ENCODE measurements at places on chromosomes 1 and 21. TPM values are rescaled to one million over a fixed set of nuclear protein-coding genes. Genes with fewer than 3 reads are reported as not detected.

CRB1 gene
- total RNA-seq, result not detected

TMPRSS3 gene
- 0.09 TPM for total RNA-seq

TUT4 gene
- 42.2 TPM for total RNA-seq

LRRC71 gene
- total RNA-seq, result 0.08 TPM

HTR1D gene
- total RNA-seq, result 16.4 TPM

SAMD11 gene
- 19.7 TPM for total RNA-seq

COL11A1 gene
- total RNA-seq, result 3.2 TPM

GPR3 gene
- total RNA-seq, result 1.7 TPM

DCDC2B gene
- total RNA-seq, result not detected

NFIA gene
- total RNA-seq, result 13.1 TPM

DISP1 gene
- 1.7 TPM for total RNA-seq

SYT14 gene
- 0.06 TPM for total RNA-seq

TSACC gene
- 3.0 TPM for total RNA-seq

UBE2U gene
- not detected for total RNA-seq

CYP4Z1 gene
- total RNA-seq, result not detected

KCNJ15 gene
- not detected for total RNA-seq

PBX1 gene
- total RNA-seq, result 16.4 TPM

LCE1A gene
- total RNA-seq, result not detected

SLC44A5 gene
- 0.04 TPM for total RNA-seq

ICOSLG gene
- 4.8 TPM for total RNA-seq

CCDC190 gene
- not detected for total RNA-seq

C1orf53 gene
- 5.1 TPM for total RNA-seq

KCNN3 gene
- total RNA-seq, result 0.02 TPM

OR14K1 gene
- not detected for total RNA-seq

CD1C gene
- total RNA-seq, result not detected

PARP1 gene
- 101 TPM for total RNA-seq

PKN2 gene
- 12.3 TPM for total RNA-seq

BARHL2 gene
- not detected for total RNA-seq

APOBEC4 gene
- total RNA-seq, result not detected

MCOLN2 gene
- 2.1 TPM for total RNA-seq

AGRN gene
- 117 TPM for total RNA-seq

KCNAB2 gene
- total RNA-seq, result 8.5 TPM

BCAR3 gene
- total RNA-seq, result 83.2 TPM

RGS4 gene
- total RNA-seq, result not detected

CRYAA gene
- total RNA-seq, result 0.18 TPM

ITGB2 gene
- 0.86 TPM for total RNA-seq

MAN1A2 gene
- 9.9 TPM for total RNA-seq

CATSPERE gene
- 0.02 TPM for total RNA-seq

IFI44 gene
- 0.82 TPM for total RNA-seq

ARL8A gene
- 55.9 TPM for total RNA-seq

ALPL gene
- total RNA-seq, result 0.43 TPM

LRRC53 gene
- not detected for total RNA-seq

CD1B gene
- not detected for total RNA-seq

MYCL gene
- 1.6 TPM for total RNA-seq

CELA3B gene
- total RNA-seq, result not detected

DENND4B gene
- 17.7 TPM for total RNA-seq

XCL1 gene
- total RNA-seq, result not detected

GABRD gene
- 0.39 TPM for total RNA-seq

UAP1 gene
- total RNA-seq, result 43.9 TPM

OR6K6 gene
- not detected for total RNA-seq

TRNP1 gene
- 282 TPM for total RNA-seq

ATP1A4 gene
- total RNA-seq, result not detected

SDCCAG8 gene
- total RNA-seq, result 42.8 TPM

MX2 gene
- not detected for total RNA-seq

GPR37L1 gene
- 0.18 TPM for total RNA-seq

C1QC gene
- total RNA-seq, result not detected

SLC35D1 gene
- 8.8 TPM for total RNA-seq
